Right renal pelvis (tissue), 4 donors: ENCODE measurements at places on chromosomes 16 and 17. TPM values are rescaled to one million over a fixed set of nuclear protein-coding genes. Genes with fewer than 3 reads are reported as not detected.

ADGRG1 gene
- polyA plus RNA-seq, result 83.3 TPM

DUSP3 gene
- 62.0 TPM for polyA plus RNA-seq

NPIPA3 gene
- polyA plus RNA-seq, result 13.4 TPM

DNA sequence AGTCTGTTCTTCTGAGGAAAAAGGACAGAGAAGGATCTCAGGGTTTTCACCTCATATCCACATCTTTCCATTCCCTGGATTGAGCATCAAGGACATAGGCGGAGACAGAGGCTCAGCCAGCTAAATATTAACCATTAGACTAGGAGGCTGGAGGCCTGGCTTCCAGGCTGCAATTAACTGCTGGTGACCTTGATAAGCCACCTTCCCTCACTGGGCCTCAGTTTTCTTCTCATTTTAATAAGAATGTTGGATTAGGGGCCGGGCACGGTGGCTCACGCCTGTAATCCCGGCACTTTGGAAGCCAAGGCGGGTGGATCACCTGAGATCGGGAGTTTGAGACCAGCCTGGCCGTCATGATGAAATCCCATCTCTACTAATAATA is 25.6 kb upstream of the CNOT1 start:
- no peak for DNase-seq

DNA sequence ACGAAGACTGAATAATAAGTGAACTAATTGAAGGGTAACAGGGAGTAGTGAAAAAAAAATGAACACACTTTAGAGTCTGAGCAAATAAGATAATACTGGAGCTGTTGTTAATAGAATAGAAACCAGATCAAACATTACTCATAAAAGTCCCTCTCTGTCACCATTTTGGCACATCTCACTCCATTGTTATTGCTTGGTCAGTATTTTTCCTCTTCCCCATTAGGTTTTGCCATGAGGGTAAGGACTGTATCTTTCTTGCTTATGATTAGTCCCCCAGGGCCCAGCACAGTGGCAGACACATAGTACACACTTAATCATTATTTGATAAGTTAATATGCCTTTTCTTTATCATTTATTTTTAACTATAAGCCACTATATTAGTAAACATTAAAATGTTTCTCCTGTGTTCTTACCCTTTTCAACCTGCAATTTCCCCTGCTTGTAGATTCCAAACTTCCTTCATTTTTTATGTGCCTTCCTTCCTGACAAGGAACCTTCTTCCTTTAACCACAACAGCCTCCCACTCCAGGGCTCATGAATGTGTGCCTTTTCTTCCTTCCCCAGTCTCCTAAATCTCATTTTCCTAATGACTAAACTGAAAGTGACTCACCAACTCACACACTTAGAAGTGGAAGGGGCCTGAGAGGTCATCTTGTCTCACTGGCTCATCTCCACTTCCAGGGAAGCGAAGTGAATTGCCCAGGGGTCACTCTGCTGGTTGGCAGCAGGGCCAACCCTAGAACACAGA is 88.2 kb upstream of the HAS3 start:
- DNase-seq, result no peak

GRCh38 chr16:4264546-4264945 is 8.3 kb downstream of the TFAP4 start:
- DNase-seq, result no peak

- DNase-seq, result no peak
Measured at GRCh38 chr17:18066866-18067265, 20.9 kb upstream of the DRG2 start.

GRCh38 chr17:66169839-66170238 is 22.1 kb downstream of the CEP112 start:
- DNase-seq, result no peak

DNA sequence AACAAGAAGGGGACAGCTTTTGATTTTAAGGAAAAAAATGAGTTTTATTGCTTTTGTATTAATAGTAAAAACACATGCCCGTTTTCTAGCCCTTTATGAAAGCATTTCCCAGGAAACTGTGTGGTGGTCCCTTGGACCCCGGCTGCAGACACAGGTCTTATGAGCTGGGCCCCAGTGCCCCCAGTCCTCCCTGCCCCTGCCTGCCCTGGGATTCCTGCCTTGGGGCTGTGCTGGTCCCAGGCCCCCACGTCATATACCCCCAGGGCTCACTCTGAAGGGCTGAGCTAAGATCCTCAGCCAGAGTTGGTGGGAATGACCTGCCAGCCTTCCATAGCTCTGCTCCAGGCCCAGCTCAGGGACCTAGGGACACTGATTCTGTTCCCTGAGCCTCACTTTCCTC is 30.8 kb downstream of the GINS2 start:
- no peak for DNase-seq

DNA sequence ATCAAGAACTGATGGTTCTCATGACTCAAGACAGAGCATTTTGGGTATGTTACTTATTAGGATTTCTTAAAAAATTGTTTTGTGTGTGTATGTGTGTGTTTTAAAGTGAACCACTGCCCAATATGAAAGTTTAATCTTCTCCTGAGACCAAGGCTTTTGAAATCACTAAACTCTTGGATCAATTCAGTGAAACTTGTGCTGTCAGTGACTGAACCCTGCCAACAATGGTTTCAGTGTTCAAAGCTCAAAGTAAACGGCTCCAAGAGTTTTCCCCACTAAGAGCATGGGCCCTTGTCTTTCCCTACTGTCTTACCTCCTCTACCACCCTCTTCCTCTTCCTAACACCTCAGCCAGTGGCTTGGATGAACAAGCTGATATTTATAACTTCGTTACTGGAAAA is 22.0 kb downstream of the NFE2L1 start:
- DNase-seq, result no peak
